Activated B cell treated with CpG ODN at 0.5 μM for 24 hours (primary cell): ENCODE measurements at places on chromosomes 2 and 18. TPM values are rescaled to one million over a fixed set of nuclear protein-coding genes. Genes with fewer than 3 reads are reported as not detected.

DNA sequence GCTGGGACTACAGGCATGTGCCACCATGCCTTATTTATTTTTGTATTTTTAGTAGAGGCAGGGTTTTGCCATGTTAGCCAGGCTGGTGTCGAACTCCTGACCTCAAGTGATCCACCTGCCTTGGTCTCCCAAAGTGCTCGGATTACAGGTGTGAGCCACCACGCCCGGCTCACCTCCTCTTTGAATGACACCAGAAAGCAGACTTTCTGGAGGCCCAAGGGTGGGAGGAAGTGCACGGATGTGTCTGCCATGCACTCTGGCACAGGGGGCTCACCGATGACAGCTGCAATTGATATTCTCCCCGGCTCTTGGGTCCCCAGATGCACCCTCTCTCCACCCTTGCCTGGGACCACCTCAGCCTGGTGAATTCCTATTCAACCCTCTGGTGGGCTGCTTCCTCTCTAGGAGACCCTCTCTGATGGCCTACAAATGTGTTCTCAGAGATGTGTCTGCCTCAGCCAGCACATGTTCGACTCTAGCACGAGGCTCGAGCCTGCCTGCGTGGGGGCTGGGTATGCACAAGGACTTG, 87.3 kb downstream of the SEPTIN10 start:
- DNase-seq, result no peak

- DNase-seq, result no peak
Measured at GRCh38 chr2:29052807-29053206, 21.5 kb downstream of the PCARE start.

- DNase-seq, result no peak
Measured at GRCh38 chr2:227188292-227188691, 23.9 kb downstream of the COL4A3 start.

The DYSF gene
- 0.10 and 0.13 TPM in 2 replicates for total RNA-seq

DNA sequence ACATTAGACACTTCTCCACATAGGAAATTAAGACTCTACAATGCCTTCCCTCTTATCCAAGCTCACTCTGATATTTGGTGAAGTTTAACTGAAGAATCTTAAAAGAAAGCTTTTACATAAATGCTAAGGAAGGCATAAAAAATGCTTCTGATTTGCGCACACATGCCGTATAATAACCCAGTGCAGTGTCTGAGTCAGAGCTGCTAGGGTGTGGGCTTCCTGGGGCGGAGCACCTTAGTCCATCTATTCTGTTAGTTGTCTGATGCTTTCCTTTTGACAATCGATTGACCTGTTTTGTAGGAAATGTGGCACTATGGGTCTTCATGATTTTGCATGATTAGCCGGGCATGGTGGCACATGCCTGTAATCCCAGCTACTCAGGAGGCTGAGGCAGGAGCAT, 231.5 kb downstream of the AFF3 start:
- no peak for DNase-seq

- no peak for DNase-seq
Measured at GRCh38 chr18:78054801-78055200, 805.2 kb downstream of the GALR1 start.

- DNase-seq, result no peak
Measured at GRCh38 chr18:75090336-75090735, 118.6 kb downstream of the PTGR3 start.

The GDF7 gene
- total RNA-seq, result 5.9 and 6.7 TPM in 2 replicates

The ACYP2 gene
- total RNA-seq, result 14.9 and 15.9 TPM in 2 replicates

The LCT gene
- not detected in 2 replicates for total RNA-seq

- DNase-seq, result no peak
Measured at GRCh38 chr2:3432693-3433338, 53.3 kb downstream of the TRAPPC12 start.

GRCh38 chr18:46160050-46160798, 56.0 kb downstream of the HAUS1 start:
- no peak for DNase-seq

The TSPYL6 gene
- not detected in 2 replicates for total RNA-seq

The KIF1A gene
- not detected in 2 replicates for total RNA-seq

The NCKAP5 gene
- not detected in 2 replicates for total RNA-seq

DNA sequence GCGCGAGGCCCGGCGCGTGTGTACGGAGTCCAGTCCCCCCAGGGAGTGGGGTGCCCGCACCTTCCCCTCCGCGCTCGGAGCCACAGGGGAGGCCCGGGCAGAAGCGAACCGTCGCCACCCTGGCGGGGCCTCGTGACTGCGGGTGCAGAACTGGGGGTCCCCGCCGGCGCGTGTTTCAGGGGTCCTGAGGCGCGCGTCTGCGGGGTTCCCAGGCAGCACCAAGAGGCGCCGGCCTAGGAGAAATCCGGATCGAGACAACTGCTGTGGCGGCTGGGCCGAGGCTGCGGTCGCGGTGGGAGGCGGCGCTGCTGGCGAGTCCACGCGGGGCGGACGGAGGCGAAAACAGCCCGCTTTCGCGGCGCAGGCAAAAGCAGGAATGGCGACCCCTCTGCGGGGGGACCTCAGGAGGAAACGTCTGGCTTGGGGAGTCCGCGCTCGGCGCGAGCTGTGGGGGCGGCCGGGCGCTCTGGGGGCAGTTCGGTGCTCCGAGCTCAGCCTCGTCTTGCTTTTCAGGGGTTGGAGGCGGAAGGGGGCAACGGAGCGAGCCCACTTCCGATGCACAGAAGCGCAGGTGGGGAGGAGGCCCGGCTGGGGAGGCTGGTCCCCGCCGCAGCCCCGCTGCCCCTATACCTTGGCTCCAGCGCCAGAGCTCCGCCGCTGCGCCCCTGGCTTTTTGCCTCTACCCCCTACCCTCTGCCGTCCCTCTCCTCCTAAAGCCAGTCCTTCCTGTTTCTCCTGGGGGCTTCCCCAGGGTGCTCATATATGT, 81.5 kb upstream of the LDLRAD4 start:
- DNase-seq, result peak; percentile 60

The FAM110C gene
- total RNA-seq, result 0.18 TPM in 1 of 2 replicates, not detected in the other

The CFC1 gene
- not detected in 2 replicates for total RNA-seq

DNA sequence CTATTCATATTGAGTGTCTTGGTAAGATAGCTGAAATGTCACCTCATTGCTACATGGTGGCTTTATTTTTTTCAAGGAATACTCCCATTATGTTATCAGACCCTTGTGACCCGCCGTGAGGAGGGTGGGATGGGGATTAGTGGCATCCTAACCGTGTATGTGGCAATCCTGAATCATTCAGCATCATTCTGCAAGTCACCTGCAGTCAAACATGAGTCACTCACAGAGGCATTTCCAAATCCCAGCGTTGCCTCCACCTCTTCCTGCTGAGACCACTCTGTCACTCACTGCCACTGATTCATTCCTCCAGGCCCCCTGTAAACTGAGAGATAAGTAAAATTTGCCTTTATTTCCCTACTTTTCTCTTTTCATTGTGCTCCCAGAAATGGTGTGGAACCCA, 307.4 kb upstream of the KLHL29 start:
- DNase-seq, result no peak

GRCh38 chr2:72963423-72964145, 46.3 kb downstream of the EMX1 start:
- no peak for DNase-seq

DNA sequence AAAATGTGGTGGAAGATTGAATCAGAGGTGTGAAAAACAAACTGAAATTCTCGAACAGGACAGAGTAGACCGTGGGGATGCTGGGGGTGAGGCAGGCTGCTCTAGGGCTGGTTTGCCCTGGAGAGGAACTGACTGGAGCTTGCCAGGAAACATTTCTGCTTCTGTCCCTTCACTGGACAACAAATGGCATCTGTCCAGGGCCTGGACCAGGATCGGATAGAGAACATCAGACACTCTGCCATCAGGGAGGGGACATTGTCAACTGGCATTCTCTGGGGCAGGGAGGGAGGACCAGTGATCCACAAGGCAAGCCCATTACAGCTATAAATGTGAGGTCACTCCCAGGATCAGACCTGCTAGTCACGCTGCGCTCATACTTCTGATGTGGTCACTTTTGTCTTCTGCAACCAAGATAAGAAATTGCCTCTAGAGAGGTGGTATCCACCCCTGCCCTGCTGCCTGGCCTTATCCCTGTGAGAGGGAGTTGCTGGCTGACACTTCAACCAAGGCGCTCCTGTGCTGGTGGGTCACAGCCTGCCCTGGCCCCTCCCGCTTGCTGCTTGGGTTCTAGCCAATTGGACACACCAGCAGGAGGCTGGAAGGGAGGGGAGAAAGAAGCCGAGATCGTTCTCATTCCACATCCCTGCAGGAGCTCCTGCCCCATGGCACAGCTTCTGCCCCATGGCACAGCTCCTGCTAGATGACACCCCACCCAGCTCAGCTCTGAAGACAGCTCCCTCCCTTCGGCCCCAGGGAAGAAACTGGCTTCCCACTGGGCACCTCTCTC, 8.7 kb downstream of the NPPC start:
- DNase-seq, result no peak
